Tibial artery (tissue), 4 donors: ENCODE measurements at places on chromosomes 1 and 21.

DNA sequence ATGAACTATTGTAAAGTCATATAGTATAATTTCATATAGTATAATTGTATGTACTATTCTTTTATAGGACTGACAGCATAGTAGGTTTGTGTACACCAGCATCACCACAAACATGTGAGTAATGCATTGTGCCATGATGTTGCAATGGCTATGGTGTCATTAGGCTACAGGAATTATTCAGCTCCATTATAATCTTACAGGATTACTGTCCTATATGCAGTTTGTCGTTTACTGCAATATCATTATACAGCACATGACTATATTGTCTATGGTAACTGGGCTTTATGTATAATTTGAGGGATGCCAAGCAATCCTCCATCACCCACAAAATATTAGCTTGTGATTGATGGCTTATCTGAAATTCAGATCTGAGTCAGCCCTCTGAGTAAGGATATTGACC is 54.2 kb upstream of the PBX1 start:
- no peak for DNase-seq

GRCh38 chr1:217027403-217028080 is 304.3 kb upstream of the ESRRG start:
- no peak for DNase-seq

DNA sequence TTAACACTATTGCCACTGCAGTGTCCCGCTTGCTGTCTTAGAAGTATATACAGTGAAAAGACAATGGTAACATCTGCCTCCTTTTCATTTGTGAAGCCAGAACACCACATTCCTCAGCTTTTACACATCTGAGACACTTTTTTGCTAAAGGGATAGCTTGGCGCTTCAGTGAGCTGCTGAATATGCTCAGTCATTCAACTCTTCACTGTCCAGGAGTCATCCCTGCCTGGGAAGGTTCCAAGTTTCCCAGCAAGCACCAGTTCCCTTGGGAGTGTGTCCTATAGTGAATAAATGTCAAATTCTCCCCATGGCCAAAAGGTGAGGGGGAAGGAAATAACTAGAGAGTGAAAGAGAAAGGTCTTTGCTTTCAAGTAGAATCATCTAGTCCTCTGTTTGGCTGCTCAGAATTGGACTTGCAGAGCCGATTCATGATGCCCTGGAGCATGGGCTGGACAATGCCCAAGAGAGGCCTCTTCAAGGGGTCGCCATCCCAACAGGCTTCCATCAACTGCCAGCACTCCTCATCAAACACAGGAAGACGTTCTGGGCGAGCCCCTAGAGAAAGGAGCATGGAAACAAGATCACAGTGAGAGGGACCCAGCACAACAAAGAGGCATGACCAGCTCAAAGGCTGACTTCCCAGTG is 25.5 kb upstream of the RBBP5 start:
- no peak for DNase-seq

GRCh38 chr1:11797525-11798216 is 8.1 kb downstream of the MTHFR start:
- DNase-seq, result peak; percentile 87

GRCh38 chr1:33630686-33631085 is 158.2 kb downstream of the ZSCAN20 start:
- DNase-seq, result no peak
